ENCODE measurements at places on chromosomes 11 and 22.

GRCh38 chr11:128604723-128605122 lies 17.4 kb upstream of the ETS1 start:
- DNase-seq = no peak

GRCh38 chr22:47074105-47074504 lies 311.7 kb downstream of the TBC1D22A start:
- DNase-seq = no peak

DNA sequence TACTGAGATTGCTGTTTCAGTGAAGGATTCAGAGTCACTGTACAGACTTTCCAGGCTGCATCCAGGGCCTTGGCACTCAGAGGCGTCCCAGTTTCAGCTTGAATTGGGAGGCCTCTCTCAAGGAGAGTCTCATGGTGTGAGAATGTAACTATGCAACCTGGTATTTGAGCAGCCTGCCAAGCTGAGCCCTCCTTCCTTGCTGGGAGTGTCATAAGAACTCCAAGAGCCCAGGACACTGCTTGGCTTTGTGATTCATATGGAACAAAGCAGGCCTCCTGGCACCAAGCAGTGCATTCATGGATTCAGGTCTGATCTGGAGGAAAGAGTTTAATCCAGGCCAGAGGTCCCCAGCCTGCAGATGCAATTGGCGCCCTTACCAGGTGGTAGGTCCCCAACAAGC lies 171.7 kb downstream of the DBX1 start:
- no peak for DNase-seq

DNA sequence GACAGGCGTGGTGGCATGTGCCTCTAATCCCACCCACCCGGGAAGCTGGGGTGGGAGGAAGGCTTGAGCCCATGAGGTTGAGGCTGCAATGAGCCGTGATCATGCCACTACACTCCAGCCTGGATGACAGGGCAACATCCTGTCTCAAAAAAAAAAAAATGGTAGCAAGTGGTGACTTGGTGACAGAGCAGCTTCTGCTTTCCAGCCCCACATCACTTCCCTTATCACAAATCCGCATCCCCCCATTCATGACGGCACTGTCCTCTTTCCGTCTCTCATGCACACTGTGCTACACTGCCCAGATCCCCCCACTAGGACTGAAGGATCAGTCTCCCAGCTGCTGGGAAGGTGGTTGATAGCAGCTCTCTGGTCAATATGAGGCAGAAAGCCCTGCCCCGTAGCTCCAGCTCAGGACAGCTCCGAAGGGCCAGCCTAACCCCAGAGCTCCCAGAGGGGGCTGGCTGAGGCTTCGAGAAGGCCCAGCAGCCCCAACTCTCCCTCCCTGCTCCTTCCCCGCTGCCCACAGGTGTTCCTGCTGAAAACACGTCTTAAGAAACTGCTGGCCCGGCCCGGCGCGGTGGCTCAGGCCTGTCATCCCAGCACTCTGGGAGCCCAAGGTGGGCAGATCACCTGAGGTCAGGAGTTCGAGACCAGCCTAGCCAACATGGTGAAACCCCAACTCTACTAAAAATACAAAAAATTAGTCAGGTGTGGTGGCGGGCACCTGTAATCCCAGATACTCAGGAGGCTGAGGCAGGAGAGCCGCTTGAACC lies 15.9 kb downstream of the PGA5 start:
- no peak for DNase-seq

GRCh38 chr22:46036558-46037408 lies 59.8 kb upstream of the WNT7B start:
- DNase-seq = peak; percentile 20

DNA sequence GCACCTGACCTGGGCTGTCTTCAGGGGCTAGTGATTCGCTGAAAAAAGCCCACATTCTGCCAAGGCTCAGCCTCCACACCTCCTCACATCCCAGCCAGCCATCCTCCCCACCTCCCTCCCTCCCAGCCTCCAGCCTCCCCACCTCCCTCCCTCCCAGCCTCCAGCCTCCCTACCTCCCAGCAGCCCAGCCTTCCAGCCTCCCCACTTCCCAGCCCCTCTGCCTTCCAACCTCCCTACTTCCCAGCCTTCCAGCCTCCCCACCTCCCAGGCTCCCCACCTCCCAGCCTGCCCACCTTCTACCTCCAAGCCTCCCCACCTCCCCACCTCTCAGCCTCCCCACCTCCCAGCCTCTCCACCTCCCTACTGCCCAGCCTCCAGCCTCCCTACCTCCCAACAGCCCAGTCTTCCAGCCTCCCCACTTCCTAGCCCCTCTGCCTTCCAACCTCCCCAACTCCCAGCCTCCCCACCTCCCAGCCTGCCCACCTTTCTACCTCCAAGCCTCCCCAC lies 33.7 kb upstream of the TH start:
- no peak for DNase-seq

- DNase-seq = no peak
Measured at GRCh38 chr11:22234743-22235142, 41.9 kb downstream of the ANO5 start.

DNA sequence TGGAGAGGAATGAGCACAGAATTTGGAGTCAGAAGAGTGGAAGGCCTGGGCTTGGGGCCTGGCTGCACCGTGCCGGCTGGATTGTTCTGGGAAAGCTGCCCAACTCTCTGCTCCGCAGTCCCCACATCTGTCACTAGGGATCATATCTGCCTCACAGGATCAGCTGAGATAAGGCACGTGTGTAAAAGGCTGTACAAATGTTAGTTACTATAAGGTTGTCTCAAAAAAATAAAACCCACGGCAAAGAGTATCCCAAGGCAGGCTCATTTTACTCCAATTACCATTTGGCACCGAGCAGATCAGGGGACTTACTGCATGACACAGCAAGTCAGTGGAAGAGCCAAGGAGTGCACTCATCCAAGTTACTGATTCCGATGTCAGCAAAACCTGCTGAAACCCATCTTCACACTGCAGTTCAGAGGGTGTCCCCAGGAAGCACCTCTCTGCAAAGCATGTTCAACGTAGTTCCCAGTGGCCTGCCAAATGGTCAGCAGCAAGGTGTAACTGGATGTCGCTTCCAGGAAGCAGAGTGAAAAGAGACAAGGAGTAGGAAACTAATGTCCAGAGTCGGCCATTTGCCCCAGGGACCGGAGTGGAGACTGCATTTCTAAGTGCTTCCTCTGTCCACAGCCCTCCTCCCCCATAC lies 18.1 kb upstream of the MRTFA start:
- no peak for DNase-seq

DNA sequence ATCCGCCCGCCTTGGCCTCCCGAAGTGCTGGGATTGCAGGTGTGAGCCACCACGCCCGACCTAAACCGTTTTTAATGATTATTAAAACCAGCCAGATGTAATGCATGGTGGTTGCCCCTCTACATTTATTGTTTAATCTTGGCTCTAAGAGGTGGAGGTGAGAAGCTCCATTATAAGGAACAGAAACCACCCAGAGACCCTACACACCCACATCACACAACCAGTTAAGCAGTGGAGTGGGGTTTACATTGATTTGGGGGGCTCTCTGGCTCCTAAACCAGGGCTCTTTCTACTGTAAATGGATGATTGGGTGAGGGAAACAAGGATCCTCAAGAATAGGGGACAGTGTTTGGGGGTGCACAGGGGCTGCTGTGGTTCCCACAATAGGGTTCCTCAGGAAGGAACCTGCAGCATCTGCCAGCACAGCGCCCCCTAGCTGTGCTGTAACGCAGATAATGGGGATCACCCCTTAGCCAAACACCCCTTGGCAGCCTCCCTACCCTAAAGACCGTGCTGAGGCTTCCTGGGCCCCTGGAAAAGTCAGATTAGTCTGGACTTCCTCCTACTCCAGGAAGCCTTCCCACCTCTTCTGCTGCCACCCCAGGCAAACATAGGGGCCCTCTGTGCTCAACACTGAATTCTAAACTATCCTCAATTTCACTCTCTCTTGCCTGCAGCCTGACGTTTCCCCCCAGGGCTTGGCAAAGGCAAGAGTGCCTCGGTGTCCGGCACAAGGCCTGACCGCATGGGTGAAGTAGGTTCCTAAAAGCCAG lies 2.4 kb downstream of the MPST start:
- peak; percentile 33 for DNase-seq

DNA sequence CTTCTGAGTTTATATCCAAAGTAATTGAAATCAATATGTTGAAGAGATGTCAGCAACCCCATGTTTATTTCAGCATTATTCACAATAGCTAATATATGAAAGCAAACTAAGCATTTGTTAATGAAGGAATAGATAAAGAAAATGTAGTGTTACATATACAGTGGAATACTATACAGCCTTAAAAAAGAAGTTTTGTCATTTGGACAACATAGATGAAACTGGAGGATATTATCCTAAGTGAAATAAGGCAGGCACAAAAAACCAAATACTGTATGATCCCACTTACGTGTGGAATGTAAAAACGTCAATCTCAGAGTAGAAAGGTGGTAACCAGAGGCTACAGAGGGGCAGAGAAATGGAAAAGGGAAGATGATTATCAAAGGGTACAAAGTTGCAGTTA lies 10.2 kb downstream of the MRGPRX2 start:
- no peak for DNase-seq

DNA sequence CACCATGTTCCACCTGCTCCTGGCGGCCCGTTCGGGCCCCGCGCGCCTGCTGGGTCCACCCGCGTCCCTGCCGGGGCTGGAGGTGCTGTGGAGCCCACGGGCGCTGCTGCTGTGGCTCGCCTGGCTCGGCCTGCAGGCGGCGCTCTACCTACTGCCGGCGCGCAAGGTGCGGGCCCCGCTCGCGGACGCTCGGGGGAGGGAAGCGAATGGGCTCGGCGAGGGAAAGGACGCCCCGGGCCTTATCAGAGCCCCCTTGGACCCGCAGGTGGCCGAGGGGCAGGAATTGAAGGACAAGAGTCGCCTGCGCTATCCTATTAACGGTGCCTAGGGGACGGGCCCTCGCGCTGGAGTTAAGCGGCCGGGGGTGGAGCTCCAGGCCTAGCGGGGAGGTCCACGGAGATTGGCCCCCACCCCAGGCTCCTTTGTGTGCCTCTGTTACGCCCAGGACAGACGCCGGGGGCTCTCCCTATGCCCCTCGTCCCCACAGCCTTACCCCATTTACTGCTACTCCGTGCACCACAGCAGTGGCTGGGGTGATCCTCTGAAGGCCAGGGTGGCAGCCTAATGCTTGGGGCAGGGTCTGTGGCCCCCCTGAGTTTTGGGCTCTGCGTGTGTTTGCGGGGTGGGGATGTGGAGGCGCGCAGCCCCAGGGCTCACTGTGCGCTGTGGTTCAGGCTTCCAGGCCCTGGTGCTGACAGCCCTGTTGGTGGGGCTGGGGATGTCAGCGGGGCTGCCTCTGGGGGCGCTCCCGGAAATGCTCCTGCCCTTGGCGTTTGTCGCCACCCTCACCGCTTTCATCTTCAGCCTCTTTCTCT lies 1.1 kb downstream of the TM7SF2 start:
- DNase-seq = peak; percentile 67

DNA sequence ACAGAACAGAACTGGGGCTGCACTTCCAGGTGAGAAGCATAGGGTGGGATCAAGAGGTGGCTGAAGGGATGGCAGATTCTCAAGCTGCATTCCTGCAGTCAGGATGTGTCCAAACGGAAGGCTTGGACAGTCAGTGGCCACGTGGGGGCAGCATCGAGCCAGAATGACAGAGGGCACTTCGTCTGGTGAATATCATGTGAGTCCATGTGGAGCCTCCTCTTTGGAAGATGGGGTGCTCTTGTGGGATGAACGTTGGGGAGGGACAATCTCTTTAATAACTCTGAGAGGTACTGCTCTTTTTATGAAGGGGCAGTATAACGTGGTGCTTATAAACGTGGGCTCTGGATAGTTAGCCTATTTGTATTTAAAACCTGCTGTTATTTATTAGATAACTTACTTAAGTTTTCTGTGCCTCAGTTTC lies 154.9 kb upstream of the NAV2 start:
- DNase-seq = peak; percentile 38

DNA sequence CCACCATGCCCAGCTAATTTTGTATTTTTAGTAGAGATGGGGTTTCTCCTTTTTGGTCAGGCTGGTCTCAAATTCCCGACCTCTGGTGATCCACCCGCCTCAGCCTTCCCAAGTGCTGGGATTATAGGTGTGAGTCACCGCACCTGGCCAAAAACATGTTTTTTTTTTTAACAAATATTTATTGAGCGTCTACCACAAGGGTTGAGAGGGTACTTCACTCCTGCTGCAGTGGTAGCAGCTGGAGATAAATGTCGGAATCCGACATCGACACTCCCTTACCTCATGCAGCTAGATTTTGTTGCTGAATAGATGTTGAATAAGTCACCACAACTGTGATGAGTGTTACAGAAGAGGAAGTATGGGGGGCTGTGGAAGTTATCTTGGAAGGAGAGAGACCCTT lies 971 bp downstream of the DNAJB13 start:
- no peak for DNase-seq

Data from NCI-H1930 (cell line).